Activated T-helper 1 cell treated with Interleukin-2 at 50 U/mL for 16 hours (primary cell): ENCODE measurements at places on chromosomes 12 and 14.

GRCh38 chr12:44053549-44054127, 217.8 kb downstream of the TMEM117 start:
- no peak for DNase-seq

DNA sequence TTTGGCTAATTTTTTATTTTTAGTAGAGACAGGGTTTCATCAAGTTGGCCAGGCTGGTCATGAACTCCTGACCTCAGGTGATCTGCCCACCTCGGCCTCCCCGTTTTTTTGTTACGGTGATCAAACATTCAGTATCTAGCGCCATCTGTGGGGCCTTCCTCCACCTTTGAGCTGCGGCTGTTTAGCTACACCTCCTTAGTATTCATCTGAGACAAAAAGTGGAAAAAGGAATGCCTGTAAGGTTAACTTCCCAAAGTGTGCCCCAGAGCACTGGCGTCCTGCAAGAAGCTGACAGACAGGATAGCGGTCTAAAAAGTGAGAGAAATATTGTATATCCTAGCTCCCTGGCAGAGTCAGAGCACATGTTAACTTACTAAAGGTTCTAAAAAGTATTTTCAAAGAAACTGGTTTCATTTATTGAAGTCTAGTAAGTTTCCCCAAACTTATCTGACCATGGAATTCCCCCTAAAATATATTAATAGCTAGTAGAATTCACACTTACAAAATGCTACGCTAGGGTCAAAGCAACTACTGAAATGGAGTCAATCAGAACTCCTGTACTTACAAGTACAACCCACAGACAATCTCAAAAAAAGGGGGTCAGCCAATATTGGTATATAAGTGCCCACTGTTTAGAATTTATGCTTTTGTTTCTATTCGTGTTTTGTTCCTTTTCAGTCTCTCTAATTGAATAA, 59.1 kb downstream of the DUSP16 start:
- DNase-seq, result no peak

- no peak for DNase-seq
Measured at GRCh38 chr14:71554959-71555612, 377.1 kb upstream of the RGS6 start.

- no peak for DNase-seq
Measured at GRCh38 chr14:52936437-52936836, 14.4 kb downstream of the FERMT2 start.

- no peak for DNase-seq
Measured at GRCh38 chr12:32595251-32595650, 83.8 kb upstream of the DNM1L start.

GRCh38 chr14:63960926-63961567, 108.2 kb downstream of the SYNE2 start:
- no peak for DNase-seq

DNA sequence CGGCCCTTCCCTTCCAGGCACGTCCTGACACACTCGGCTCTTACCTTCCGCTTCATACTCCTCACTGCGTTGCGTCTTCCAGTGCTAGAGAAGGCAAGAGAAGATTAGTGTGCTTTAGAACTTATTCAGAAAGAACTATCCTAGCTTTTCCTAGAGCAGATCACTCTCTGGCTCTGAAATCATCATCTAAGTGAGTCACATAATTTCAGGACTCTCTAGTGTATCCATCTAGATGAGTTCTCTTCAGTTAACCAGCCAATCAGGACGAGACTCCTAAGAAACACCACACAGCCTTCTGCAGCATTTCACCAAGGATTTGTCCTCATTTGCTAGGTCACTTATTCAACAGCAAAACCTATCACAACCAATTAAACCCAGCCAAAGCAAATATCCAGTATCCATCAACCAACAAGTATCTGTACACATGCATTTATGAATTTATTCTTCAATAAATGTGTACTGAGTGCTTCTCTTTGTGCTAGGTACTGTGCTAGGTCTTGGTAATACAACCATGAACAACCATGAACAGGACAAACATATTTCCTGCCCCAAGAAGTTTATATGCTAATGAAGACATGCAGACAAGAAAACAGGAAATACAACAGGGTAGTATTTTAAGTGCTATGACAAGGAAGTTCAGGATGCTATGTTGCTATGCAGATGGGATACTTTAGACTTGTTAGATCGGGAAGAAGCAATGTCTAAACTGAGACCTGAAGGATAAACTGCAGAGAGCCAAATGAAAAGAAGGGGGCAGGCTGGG, 52.1 kb downstream of the NIN start:
- DNase-seq, result no peak

DNA sequence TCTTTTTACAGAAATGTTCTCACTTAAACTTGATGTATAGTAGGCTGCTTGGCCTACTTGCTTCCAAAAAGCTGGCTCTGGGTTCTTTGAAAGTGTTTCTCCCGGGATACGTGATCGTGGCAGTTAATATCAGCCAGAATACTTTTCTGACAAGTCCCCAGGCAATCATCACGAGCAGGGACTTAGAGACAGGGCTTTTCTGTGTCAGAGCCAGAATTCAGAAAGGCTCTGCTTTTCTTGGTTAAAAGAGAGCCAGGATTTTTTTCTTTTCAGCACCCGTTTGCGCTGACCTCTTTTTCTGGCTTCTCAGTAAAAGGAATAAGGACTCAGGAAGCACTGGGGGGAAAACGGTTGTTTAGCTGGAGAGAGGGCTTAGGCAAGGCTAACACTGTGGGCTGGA, 57.8 kb upstream of the ARHGAP5 start:
- no peak for DNase-seq

DNA sequence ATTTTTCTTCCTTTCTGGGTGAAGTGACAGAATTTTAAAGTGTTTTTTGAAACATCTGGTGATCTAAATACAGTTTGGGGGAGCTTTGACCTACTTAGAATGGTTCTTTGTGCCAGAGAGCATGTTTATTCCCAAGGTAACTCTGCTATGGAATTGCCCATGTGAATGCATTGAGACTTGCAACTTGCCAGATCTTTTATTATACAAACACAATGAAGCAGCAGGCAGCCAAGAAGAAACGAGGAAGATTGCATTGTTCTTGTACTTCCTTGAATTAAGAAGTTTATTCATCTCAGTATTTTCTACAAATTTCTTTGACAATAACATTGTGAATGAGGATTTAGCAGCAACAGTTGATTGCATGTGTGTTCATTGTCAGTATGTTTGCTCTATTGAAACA, 55.5 kb downstream of the FGD4 start:
- DNase-seq, result no peak
